ENCODE measurements at places on chromosomes 7 and 10. TPM values are rescaled to one million over a fixed set of nuclear protein-coding genes. Genes with fewer than 3 reads are reported as not detected.
A peak's percentile ranks its signal among the peaks of the same experiment; 100 is the strongest.

Gene KCNIP2
- total RNA-seq, result 0.77 TPM

- no peak for DNase-seq
Measured at GRCh38 chr10:66244953-66245352, 680.9 kb upstream of the LRRTM3 start.

Gene PTN
- not detected for total RNA-seq

DNA sequence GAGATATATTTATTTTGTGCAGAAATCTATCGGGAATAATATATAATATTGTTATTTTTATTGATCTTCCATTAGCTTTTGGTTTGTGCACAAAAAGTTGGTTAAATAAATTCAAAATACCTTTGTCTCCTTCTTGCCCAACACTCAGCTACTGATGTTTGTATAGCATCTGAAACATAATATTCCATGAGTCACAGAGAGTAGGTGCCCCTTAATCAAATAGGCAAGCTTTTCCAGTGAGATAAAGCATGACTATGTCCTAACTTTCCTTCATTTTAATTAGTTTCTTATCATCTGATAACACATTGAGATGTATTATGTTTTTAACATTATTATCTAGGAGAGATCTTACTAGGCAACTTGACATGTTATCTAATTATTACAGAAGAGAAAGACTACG is 432.2 kb downstream of the KIF20B start:
- DNase-seq, result no peak

DNA sequence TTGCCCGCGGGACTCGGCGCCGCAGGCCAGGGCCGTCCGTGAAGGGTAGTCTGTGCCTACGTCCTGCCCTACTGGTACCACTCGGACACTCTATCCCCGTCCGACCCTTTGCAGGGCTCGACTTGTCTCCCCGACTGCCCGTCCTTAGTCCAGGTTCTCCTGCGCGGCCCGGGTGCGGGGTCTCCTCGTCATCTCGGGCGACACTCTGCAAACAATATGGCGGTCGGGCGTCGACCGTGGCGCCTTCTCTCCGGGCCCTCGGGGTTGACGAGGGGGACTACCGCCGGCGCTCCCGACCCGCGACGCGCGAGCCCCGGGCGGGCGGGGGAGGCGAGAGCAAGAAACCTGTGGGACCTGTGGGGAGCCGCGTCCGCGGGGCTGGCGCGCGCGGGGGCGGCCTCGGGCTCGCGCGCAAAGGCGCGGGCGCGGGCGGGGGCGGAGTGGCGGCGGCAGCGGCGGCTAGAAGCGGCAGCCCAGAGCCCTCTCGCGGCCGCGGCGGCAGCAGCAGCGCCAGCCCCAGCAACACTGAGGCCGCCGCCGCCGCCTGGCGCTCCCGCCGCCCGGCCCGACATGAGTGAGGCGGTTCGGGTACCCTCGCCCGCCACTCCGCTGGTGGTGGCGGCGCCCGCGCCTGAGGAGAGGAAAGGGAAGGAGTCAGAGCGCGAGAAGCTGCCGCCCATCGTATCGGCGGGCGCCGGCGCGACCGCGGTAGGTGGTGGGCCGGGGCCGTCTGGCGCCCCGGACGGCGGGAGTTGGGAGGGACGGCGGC is at the start of gene HECTD2:
Gene HECTD2, plus strand, starts transcription at position 476 of the 769 bp plus-strand sequence. Its CDS starts 95 bp downstream, at position 571.
- peak; percentile 84 for DNase-seq

- DNase-seq, result no peak
Measured at GRCh38 chr10:86340991-86341260, 25.7 kb downstream of the GRID1 start.

- DNase-seq, result no peak
Measured at GRCh38 chr7:99504281-99504602, 220 bp upstream of the ZKSCAN5 start.

- no peak for DNase-seq
Measured at GRCh38 chr7:113431406-113431805, 313.1 kb upstream of the SMIM30 start.

GRCh38 chr7:136890399-136890798 is 21.9 kb downstream of the CHRM2 start:
- DNase-seq, result no peak
